ENCODE measurements at places on chromosomes 13 and 19. TPM values are rescaled to one million over a fixed set of nuclear protein-coding genes. Genes with fewer than 3 reads are reported as not detected.

CEACAM8 gene
- polyA plus RNA-seq: 0.32 TPM

MRPS12 gene
- polyA plus RNA-seq: 15.2 TPM

- no peak for DNase-seq
Measured at GRCh38 chr19:45922281-45922680, 7.7 kb upstream of the NANOS2 start.

GRCh38 chr19:690203-690602 lies 5.0 kb downstream of the PRSS57 start:
- no peak for DNase-seq

- DNase-seq: no peak
Measured at GRCh38 chr13:32164622-32165268, 133.2 kb downstream of the FRY start.

- no peak for DNase-seq
Measured at GRCh38 chr13:60211548-60211947, 47.8 kb upstream of the DIAPH3 start.
